Stimulated activated CD4-positive, alpha-beta T cell treated with anti-CD3 and anti-CD28 coated beads, Interleukin-4, amount 100 ng/mL, for 24 hours (primary cell): ENCODE measurements at places on chromosomes 1 and 21.
A peak's percentile ranks its signal among the peaks of the same experiment; 100 is the strongest.

DNA sequence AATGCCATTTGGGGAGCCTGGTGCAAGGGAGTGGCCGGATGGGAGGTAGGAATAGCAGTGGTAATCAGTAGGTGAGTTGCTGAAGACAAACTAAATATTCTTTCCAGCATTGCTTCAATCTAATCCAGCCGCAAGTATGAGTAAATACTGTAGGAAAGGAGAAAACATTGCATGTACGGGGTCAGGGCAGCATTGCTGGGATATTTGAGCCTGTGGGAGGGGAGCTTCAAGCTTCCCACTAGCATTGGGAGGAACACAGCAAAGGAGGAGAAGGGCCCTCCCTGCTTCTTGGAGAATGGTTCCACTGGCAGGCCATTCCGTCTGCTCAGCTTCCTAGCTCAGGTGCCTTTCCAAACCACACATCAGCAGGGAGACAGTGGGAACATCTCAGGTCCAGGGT lies 15.2 kb downstream of the CAPN2 start:
- no peak for DNase-seq

GRCh38 chr1:193694741-193695140 lies 508.3 kb upstream of the B3GALT2 start:
- DNase-seq, result no peak

DNA sequence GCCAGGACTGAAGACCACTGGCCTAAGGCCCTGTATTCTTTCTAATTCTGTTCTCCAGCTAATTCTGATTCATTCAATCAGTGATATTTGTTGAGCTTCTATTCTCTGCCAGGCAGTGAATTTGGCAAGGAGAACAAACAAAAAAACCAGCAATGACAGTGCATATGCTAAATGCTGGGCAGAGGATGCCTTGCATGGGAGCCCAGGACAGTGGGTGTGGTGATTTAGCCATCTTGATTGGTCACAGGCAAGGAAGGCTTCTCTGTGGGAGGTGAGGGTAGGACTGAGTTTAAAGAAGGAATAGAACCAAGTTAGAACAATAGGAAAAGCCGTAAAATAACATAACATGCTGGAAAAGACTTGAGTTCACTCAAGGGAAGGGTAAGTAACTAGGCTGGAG lies 9.2 kb upstream of the CPT2 start:
- no peak for DNase-seq

DNA sequence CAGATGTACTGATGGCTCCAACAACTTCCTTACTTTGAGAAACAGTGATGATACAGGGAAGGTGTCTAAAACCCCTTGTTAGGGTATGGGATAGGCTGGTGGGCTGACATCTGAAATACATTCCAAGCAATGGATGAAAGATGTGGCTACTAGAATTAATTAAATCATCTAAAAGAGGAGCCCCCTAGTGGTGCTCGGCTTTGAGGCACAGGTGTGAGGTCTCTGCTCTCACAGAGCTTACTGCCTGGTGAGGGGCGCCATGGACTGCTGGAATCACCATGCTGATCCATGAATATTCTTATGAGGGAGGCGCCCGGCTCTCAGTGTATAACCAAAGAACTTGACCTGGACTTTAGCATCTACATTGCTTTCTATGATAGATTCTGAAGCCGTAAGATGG lies 48.5 kb downstream of the GNG4 start:
- DNase-seq, result peak; percentile 15

GRCh38 chr1:173573596-173573995 lies 29.3 kb downstream of the SLC9C2 start:
- DNase-seq, result no peak

DNA sequence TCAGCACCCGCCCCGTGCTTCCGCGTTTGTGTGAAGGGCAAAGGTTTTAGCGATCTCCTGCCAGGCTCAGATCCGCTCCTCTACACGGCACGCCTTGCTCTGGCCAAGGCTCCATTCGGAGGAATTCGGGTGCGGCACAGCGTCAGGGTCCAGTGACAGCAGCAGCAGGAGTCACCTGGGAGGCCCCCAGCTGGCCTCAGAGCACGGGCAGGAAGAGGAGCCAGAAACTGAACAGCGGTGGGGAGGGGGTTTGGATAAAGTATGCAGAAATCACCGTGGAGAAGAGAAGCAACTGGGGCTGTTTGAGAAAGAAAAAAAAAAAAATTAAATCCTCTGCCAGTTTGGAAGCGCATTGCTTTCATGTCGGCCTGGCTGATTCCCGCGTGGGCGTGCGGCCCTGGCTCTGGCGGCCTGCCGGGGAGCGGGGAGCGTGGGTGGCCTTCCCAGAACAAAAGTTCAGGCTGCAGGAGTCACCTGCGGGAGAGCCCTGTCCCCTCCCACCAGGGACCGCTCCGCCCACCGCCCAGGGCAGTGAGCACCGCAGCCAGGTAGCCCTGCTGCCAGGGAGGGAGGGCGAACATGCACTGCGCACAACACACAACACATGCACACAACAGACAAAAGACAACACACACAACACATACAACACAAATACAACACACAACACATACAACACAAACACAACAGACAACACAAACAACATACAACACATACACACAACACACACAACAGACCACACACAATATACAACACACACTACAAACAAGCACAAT lies 107.6 kb downstream of the ETS2 start:
- no peak for DNase-seq

DNA sequence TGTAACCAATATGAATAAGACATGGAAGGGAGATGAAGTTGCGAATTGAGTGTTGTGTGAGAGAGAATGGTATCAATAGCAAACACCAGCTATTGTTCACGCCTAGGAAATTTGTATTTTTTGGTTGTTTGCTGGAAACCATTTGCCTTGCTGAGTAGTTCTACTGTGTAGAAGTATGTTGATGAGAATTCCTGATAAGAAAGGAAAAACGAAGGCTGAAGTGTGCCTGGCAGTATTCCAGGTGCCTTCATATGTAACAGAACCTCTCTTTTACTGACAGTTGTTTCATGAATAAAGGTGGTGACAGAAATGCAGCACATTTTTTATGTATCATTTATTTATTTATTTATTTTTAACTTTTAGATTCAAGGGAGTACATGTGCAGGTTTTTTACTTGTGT lies 79.5 kb downstream of the SDCCAG8 start:
- no peak for DNase-seq

DNA sequence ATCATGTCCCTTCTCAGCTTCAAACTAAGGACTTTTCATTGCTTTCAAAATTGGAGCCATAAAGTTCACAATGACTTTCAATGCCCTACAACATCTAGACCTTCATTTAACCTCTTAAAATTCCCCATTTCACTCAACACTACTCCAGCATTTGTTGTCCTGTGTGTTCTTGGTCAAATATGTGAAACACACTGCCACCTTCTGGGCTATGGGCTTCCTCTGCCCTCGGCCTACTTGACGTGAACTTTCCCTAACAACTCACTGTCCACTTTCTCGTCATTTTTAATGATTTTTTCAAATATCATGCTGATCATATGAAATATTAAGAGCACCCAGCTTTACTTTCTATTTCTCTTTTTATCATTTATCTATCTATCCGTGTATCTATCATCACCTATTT lies 2018.4 kb downstream of the NCAM2 start:
- DNase-seq, result no peak

GRCh38 chr1:29218223-29218622 lies 12.5 kb downstream of the MECR start:
- no peak for DNase-seq

DNA sequence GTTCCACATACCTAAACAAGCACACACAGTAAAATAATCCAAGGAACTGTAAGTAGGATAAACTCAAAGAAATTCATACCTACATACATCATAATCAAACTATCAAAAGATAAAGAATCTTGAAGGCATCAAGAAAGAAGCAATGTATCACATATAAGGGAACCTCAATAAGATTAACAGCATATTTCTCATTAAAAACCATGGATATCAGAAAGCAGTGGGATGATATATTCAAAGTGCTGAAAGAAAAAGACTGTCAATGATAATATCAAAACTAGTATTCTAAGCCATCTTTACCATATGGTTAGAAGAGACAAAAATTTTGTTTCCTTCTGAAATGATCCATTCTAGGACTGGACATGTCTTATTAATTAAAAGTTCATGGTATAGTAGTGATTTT lies 37.1 kb upstream of the ADAM30 start:
- no peak for DNase-seq
